ENCODE measurements at places on chromosomes 5 and 9.

DNA sequence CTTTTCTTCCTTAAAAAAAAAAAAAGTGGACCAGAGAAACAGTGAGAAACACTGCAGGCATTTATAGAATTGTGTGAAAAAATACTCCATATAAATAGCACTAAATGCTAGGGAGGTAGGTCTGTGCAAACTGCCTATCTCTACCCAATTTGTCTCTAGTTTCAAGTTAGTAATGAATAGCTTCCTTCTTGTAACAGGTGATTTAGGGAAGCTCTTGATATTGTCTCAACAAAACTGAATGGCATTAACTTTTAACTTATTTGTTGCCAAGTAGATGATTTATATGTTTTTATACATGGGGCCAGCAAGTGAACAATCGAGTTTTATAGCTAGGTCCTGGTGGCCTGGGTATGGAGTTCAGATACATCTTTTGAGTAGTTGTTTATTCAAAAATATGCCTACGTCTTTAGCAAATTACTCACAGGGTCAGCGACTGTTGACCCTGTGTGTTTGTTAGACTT is 283.6 kb downstream of the NR3C1 start:
- no peak for DNase-seq

- DNase-seq = no peak
Observed at GRCh38 chr5:121758615-121759014, 93.1 kb upstream of the FTMT start.

DNA sequence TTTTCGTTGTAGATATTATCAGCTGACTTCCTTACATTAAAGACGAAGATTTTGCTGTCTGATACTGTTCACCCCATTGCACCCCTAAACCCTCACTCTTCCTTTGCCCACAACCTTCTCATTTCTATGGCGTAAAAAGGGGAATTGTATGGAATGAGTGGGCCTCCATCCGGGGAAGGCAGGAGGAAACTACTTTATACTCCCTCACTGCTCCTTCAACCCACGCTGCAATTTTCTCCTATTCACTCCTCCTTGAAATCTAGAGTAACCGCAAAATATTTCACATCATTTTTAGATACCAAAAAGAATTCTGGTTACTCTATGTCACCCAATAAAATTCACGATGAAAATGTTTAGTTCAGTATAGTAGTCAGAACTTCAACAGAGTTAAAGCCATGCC is 330.8 kb downstream of the DIRAS2 start:
- no peak for DNase-seq

DNA sequence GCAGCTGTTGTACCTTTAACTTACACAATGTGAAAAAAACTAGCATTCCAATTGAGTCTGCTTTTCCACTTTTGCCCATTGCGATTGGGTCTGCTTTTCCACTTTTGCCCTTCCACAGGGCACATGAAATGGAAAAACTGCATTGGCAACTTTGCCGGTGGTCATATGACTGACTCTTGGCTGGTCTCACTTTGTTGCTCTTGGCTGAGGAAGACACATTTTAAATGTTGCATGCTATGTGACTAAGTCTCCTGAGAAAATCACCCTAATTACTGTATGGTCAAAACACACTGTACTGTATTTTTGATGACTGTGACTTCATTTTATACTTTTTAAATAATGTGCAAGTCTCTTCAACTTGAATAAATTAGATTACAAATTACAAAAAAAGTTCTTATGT is 1.6 kb upstream of the OXCT1 start:
- no peak for DNase-seq

- no peak for DNase-seq
Observed at GRCh38 chr5:132708645-132709044, 28.7 kb downstream of the KIF3A start.

DNA sequence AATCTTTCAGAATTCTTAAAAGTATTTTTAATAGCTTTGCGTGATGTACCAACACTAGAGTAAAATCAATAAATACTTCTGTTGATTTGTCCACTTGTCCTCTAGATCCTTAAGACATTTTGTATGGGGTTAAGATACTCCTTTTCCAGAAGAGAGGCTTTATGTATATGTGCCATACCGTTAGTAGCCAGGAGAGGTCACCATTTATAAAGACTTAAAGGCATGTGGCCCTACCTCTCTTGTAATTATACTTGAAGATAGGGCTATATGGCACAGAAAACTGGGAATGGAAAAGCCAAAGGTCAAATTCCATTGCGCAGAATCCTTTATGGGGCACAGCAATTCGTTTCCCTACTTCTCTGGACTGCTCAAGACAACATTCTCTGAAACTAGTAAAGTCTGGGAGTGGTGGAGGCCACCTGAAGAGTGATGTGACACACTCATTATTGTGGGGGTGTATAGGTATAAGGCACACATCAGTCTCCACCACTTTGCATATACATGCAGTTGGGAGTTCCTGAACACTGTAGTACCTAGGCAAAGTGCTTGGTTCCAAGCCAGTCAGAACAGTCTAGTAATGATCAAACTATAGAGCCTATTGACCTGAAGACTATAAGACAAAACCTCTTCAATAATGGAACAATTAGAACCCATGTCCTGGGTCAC is 140.1 kb upstream of the FBXL17 start:
- no peak for DNase-seq

- DNase-seq = no peak
Observed at GRCh38 chr5:141871870-141872269, 6.3 kb downstream of the PCDH1 start.

DNA sequence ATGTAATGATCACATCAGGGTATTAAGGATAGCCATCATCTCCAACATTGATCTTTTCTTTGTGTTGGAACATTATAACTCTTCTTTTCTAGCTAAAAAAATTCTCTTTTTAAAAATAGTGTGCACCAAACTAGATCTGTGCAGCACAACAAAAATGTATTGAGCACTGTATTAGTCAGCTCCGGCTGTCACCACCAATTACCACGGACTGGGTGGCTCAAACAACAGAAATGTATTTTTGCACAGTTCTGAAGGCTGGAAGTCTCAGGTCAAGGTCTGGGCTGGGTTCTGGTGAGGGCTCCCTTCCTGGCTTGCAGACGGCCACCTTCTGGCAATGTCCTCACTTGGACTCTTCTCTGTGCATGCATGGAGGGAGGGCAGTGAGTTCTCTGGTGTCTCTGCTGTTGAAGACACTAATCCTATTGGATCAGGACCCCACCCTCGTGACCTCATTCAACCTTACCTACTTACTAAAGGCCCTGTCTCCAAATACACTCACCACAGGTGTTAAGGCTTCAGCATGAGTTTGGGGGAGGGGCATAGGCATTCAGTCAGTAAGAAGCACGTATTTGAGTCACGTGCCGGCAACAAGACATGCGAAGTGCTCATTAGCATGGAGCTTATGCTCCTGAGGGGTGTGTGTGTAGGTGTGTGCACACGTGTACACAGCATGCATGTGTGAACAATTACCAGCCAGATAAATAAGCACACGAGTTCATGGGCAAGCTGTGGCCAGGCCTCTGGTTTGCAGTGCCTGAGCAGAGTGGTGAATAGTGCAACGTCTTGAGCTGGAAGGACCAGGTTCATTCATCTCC is 89.4 kb upstream of the SH3PXD2B start:
- no peak for DNase-seq

- no peak for DNase-seq
Observed at GRCh38 chr5:97377582-97377981, 194.5 kb upstream of the RIOK2 start.

DNA sequence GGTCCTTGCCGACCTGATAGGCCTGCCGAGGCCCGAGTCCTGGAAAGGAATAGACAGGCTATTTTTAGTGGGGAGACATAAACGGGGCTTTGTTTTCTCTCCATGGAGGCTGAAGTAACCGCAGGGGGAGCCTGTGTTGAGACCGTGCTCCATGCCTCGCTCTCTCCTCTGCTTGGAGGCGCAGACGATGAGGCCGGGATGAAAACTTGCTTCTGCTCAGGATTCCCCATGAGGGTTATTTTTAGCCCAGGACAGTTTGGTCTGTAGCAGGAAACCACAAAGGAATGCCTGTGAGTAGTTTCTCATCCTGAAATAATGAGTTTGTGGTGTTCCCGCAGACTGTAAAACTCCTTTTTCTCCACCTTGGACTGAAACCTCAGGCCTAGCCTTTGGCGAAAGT is 81.9 kb upstream of the RARS1 start:
- no peak for DNase-seq

DNA sequence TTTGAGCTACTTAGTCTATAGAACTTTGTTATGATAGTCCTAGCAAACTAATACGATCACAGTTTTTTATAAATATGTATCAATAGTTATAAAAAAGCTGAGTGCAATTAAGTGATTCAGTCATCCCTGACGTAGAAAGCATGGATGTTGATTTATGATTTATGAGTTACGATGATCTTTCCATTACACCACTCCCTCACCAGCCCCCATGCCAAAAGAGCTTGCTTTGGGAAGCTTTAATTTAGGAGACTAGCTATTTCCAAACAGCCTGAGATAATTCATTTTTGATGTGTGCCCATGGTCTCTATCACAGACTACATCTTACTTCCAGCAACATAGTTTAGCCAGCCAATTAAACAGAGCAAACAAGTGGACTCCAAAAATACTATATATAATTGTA is 256.8 kb downstream of the GABRG2 start:
- no peak for DNase-seq

DNA sequence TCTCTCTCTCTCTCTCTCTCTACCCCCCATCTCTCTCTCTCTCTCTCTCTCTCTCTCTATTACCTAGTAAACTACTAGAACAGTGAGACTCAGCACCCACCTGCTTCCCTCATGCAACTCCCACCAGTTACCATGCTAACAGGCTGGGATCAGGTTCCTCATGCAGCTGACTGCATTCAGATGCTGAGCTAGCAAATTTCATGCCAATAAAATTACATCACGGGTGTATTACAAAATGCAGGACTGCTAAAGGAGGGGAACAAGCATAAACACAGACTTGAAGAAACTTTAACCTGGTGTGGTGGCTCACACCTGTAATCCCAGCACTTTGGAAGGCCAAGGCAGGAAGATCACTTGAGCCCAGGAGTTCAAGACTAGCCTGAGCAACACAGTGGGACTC is 76.0 kb downstream of the CEMIP2 start:
- no peak for DNase-seq

GRCh38 chr9:121483473-121484031 is 16.1 kb downstream of the GGTA1 start:
- no peak for DNase-seq
